Neuronal stem cell (in vitro differentiated cells): ENCODE measurements at places on chromosomes 3 and 15.

DNA sequence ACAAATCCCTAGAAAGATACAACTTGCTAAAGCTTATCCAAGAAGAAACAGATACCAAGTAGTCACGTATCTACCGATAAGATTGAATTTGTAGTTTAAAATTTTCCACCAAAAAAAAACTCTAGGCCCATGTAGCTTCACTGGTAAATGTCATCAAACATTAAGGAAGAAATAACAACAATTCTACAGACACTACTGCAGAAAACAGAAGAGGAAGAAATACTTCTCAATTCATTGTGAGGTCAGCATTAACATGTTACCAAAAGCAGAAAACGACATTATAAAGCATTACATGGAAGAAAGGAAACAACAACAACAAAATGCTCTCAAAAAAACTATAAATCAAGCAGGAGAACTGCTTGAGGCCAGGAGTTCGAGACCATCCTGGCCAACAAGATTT, 27.5 kb upstream of the TM4SF19 start:
- DNase-seq: no peak

DNA sequence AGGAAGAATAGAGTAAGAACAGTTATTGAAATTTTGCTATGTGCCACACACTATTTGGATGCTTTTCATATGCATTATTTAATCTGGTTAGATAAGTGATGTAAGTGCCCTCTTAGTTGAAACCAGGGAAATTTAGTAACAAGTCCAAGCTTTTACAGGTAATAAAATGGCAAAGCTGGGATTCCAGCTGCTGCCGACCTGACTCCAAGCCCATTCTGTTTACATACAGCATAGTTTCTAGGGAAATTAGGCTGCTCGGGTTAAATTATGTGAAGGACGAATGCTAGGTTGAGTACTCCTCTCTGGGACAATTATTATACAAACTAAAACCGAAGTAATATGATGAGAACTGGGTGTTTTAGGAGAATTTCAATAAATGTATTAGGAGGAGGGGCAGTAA, 38.7 kb upstream of the FAH start:
- DNase-seq: no peak

- DNase-seq: no peak
Measured at GRCh38 chr3:126459763-126460127, 15.9 kb downstream of the ZXDC start.

- peak; percentile 66 for DNase-seq
Measured at GRCh38 chr15:91302588-91303439, 202.8 kb downstream of the SV2B start.

- DNase-seq: no peak
Measured at GRCh38 chr3:61875046-61875844, 313.9 kb downstream of the PTPRG start.

- DNase-seq: no peak
Measured at GRCh38 chr3:138768125-138768524, 66.6 kb downstream of the PIK3CB start.

- DNase-seq: peak; percentile 23
Measured at GRCh38 chr3:50971487-50971924, 296.8 kb downstream of the DOCK3 start.

GRCh38 chr3:194425399-194425798, 26.3 kb upstream of the GP5 start:
- DNase-seq: no peak

DNA sequence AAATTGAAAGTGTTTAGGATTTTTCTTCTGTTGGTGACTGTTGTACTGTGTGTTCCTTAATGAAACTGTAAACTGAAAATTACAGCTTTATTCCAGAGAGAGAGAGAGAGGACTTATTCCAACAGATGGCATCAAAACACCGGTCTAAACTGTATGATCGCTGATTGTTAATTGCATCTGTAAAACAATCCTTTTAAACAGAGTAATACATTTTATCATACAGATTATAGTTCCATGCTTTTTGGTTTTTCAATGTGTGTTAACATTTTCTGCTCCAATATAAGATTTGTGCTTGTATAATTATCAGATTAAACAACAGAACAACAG, 289.7 kb upstream of the DNAJC19 start:
- no peak for DNase-seq

DNA sequence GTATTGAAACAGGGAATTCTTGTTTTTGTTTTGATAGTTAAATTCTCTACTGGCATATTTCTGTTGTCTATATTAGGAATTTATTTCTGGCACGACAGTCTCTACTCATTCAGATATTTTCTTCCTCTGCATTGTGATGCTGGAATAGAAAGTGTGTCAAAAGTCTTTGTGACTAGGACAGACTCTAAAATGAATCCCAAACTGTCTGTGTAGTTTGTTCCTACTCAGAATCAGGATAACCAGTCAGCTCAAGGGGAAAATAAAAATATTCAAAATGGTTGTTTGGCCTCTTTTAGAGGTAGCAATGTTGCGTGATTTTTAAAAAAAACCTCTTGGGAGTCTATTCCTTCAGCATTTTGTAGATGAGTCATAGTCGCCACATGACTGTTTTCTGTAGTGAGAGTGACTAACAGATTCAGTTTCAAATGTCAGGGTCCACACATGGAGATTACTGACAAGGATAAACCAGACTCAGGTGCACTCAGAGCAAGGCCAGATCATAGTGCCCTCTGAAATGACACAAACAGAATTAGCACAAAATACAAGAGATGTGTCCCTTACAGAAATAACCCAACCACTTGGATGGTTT, 13.1 kb downstream of the SLC7A14 start:
- no peak for DNase-seq

DNA sequence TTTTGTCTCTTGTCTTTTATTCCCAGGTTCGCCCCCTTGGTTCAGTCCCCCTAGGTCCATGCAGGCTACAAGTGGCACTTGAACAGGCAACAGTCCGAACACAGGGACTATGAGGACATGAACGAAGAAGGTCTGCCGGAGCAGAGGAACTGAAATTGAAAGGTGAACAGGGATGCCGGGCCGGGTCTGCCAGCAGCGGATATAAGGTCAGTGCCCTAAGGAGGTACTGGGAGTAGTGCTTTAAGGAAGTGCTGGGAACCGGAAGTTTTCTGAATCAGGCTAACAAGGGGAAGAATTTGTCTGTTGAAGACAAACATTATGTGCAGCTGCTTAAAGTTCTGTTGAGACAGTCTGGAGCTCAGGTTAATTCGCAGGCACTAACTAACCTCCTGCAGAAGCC, 46.8 kb downstream of the LSM3 start:
- no peak for DNase-seq

DNA sequence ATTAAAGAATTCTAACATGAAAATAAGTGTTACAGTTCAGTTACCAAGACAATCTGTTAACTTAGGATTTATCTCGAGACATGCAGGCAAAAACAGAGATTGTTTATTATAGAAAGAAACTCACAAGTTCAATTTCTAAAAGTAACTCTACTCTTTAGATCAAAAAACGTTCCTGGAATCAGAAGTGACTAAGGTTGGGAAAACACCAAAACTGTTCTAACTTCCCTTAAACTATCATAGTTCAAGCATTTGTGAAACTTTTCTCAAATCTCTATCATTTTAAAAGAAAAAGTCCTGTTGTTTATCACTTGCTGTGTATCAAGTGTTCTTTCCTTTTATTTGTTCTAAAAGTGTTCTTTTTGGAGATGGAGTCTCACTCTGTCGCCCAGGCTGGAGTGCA, 8.7 kb downstream of the WDR82 start:
- no peak for DNase-seq

- DNase-seq: no peak
Measured at GRCh38 chr3:105844704-105845103, 24.1 kb downstream of the CBLB start.

DNA sequence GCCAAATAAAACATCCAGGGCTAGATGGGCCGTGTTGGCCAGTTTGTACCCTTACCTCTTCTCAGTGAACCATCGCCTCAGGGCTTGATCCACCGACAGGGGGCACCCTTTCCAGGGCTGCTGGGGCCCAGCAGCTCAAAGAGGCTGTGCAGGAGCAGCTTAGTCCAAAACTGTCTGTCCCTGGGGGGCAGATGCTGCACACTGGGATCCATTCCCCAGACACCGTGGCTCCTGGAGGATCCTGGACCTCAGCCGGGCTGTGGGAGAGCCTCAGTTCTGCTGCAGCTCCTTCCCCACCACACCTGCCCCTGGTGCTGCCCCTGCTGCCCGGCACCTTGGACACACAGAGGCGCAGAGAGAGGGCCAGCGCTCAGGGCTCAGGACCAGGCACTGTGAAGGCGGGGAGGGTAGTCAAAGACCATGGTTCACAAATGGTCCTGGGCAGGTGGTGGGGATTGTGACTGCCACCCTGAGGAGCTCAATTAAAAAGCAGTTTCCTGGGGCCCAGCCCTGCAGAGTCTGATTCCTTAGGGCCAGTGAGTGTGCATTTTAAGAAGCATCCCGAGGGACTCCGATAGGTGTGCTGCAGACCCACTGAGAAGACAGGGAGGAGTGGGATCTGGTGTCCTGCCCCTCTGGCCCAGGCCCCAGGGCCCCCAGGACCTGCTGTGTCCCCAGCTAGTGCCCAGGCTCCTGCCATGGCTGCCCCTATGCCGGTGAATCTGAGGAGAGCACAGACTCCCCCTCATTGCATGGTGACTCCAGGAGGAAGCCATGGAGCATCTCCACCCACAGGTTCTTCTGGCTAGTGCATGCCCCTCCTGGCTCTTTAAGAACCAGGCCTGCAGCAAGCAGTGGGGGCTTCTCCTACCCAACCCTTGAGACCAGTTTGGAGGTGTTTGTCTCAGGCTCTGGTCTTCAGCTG, 86.5 kb upstream of the PRR20G start:
- DNase-seq: no peak

DNA sequence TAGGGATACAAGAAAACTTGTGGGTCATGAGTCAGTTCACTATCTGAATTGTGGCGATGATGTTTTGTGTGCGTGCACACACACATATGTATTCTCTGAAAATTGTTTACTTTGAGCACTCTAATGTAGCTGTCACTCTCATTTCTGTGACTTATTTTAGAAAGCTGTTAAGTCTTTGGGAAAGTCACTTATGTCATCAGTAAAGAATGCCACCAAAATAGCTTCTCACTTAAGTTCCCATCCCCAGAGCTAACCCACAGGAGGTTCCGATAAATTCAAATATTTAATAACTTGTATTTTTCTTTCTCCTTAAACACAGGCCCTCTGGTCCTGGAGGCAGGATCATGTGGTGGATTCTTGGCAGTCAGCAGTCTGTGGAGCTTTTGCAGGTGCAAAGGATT, 138.3 kb downstream of the LRIG1 start:
- no peak for DNase-seq

DNA sequence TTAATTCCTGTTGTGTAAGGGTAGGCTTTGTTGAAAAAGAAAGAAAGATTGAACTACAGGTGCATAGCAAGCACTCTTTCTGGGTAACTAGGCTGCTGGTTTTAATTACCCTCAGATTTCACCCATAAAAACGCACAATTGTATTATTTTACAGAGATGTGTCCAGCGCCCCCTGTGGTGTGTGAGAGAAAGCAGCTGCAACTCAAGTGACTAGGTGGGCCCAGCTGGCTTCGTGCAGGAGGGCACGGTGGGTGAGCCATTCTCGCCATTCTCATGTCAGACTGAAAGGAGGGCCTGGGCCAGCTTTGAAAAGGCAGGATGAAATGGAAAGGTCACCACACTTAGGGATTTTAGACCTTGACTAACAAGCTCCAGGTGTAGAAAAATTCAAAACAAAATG, 122.6 kb downstream of the LRIG1 start:
- DNase-seq: peak; percentile 40

GRCh38 chr3:105827959-105828358, 40.9 kb downstream of the CBLB start:
- no peak for DNase-seq

GRCh38 chr15:67023517-67024313, 41.7 kb upstream of the SMAD3 start:
- DNase-seq: no peak

DNA sequence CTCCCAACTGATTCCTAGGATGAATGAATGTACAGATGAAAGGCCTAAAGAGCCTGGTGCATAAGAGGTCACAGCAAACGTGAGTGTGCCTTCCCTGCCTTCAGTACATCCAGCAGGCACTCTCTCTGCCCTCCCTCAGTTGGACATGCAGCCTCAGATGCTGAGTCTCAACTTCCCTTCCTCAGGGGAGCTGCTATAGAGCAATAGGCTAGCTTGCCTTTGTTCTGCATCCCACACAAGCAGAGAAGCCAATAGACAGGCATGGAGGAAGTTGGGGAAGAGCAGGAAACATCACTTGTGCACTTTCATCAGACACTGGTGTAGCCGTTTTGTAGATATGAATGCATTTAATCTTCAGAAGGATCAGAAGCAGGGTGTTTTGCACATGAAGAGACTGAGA, 147.5 kb upstream of the THBS1 start:
- no peak for DNase-seq

DNA sequence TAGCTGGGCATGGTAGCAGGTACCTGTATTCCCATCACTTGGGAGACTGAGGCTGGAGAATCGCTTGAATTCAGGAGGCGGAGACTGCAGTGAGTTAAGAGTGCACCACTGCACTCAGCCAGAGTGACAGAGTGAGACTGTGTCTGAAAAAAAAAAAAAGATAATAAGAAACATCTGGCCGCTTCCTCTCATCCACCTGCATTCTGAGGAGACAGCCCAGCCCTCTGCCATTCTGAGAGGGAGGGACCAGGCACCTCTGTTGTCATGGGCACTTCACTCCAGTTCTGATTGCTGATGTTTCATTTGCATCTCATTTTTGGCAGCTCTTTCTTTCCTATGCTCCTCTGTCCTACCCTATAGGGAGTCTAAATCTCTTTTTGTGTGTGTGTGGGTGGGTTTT, 36.4 kb upstream of the GSK3B start:
- DNase-seq: no peak

GRCh38 chr15:90002428-90002844, 1.3 kb downstream of the ZNF710 start:
- DNase-seq: no peak

GRCh38 chr15:72783004-72783639, 436 bp downstream of the ADPGK start:
- no peak for DNase-seq

- no peak for DNase-seq
Measured at GRCh38 chr15:64138331-64138941, 13.1 kb upstream of the SNX22 start.

- no peak for DNase-seq
Measured at GRCh38 chr3:182233405-182233804, 521.7 kb downstream of the SOX2 start.

- DNase-seq: no peak
Measured at GRCh38 chr15:82978438-82978837, 7.6 kb upstream of the RAMAC start.

GRCh38 chr15:101675796-101676582, 23.8 kb upstream of the TM2D3 start:
- peak; percentile 15 for DNase-seq
